ENCODE measurements at places on chromosomes 3 and 15.

DNA sequence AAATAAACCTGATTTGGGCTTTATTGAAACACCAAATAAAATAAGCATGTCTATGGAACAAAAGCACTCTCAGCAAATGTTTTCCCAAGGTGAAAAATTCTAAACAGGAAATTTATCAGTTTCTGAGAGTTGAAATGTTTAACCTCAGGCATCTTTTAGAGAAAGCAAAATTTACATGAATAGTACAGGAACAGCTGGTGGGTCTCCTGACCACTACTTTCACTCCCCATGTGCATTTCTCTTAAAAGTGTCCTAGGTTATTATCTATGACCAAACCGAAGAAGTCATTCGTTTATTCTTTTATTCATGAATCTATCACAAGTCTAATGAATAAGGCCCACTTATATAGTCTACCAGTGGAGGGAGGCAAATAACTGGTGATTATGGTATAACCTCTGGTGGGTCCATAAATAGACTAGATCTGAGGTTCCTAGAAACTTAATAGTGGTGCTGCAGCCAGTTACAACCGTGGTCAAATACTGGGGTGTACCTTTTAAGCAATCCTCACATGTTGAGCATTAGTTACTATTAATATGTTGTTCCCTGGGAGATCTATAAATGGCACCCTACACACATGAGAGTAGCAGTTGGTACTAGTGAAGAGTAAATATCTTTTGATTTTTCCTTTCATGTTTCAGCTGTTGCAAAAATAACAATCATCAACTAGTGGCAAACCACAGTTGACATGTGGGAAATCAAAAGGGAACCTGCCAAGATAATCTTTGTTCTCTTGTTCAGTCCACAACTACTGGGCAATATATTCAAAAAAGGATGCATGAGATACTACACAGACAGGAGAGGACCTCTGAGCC, 169.3 kb upstream of the STAC start:
- DNase-seq, result no peak

GRCh38 chr15:56732135-56732885, 999 bp downstream of the ZNF280D start:
- no peak for DNase-seq

- no peak for DNase-seq
Observed at GRCh38 chr3:86147119-86147518, 843.8 kb downstream of the VGLL3 start.

GRCh38 chr3:126487151-126487771, 11.6 kb upstream of the ZXDC start:
- no peak for DNase-seq

GRCh38 chr3:70726096-70726938, 413.9 kb upstream of the MDFIC2 start:
- DNase-seq, result no peak

GRCh38 chr3:170869645-170870593, at the start of gene RPL22L1:
TSS of gene RPL22L1 (minus strand) at chr3:170870195. CDS start at chr3:170870167, 28 bp downstream.
- DNase-seq, result peak; percentile 97

GRCh38 chr3:139122221-139122581, 77.5 kb upstream of the PRR23C start:
- DNase-seq, result no peak

GRCh38 chr15:26037369-26037768, 174.2 kb upstream of the ATP10A start:
- no peak for DNase-seq

DNA sequence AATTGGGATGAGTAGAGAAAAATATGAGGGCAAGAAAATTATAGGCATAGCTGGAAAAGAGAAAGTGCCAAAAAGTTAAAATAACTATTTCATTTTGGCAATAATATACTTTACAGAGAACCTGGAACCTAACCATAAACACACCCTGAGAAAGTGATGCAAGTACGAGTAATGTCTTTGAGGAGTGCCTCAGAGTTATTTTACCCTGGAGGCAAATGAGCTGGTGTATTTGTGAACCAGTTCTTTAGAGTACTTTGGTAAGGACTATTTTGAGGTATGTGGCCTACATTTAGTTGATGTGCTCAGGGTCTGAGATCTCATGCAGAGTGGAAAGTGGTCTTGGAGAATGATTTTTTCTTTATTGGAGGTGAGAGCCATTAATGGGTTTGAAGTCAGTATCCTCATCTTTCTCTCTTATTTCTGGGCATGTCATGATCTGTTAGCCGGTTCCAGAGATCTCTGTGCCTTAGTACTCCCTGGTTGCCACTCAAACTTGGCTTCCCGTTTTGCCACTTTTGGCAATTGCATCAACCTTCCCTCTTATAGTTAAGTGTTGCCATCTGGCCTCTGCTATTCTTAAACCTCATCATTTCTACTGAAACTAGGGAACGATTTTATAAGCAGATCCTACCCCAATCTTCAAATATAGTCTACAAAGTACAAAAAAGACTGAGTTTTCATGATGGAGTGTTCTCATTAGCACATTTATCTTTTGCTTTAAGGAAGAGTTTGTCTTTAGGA, 145.7 kb downstream of the EPHA6 start:
- DNase-seq, result no peak

DNA sequence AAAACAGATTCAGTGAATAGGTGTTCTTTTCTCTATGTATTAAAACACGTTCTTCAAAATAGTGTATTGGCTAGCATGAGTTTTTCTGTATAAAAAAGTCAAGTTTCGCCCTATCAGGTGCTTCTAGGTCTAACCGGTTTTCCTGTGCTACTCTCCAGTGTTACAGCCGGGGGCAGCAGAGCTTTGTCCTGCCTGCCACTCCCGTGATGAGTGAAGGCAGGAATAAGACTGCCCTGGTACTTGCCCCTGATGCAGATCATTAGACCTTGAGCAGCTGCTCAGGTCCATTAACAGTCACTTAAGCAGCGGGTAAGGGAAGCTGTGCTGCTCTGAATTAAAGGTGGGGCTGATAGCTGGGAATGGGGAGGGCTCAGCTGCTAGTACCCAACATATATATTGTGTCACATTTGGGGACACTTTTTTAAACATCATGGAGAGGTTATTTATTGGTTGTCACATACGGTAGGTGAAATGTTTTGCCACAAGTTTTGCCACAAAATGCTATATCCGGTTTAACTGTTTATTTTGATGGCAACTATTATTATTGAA, 1.3 kb upstream of the UNC13C start:
- no peak for DNase-seq

DNA sequence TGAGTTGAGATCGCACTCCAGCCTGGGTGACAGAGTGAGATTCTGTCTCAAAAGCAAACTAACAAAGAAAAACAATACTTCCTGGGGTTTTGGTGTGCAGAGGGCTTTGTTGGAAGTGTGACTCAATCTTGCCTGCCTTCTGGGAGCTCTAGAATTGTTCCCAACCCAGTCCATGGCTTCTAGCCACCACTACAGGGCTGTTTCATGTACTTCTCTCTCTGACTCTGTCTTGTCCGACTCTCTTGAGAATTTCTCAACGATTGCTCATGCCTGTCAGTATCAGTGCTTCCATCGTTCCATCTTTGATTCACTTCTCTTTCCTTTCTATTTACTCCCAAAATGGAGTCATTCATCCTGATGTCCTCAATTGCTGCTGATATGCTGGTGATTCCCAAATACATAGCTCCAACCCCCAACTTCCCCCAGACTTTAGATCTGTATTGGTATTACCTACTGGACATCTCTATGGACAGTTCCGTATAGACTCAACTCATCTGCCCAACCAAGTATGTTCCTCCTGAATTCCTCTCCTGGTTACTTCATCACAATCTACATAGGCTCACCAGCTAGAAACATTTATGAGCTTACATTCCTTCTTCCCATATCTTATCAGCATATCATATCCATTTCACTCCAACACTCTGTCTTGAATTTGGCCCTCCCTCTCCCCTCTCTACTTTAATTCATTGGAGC, 1.8 kb upstream of the AP2M1 start:
- DNase-seq, result no peak

DNA sequence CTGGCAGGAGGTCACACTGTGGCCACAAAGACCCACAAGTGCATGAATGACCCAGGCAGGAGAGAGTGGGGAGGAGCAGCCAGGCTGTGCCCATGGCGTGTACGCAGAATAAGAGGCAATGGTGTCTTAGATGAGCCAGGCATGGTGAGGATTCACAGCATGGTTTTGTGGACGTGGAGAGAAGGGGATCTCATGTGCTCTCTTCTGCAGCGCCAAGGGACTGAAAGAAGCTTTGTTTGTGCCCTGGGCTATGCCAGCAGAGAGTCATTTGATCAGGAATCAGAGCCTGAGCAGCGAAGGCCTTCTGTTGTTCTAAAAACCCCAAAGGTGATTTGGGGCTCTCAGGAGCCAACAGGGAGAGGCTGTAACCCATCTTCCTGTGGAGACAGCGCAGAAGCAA, 18.7 kb upstream of the RPP14 start:
- DNase-seq, result no peak

DNA sequence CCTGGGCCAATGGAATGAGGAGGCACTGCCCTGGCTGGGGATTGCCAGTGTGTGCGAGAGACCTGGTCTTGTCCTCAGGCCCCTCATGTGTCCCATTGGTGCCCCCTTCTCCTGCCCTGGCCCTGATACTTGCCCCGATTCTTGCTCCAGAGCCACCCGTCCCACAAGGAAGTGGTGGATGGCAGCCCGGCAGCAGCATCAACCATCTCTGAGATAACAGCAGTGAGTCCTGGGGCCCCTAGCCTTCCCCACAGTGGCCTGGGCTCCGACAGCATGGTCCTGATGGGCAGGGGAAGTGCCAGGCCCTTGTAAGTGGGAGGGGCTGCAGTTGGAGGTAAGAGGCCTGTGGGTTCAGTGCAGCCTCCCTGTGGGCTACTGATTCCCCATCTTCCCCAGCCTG, 15.4 kb downstream of the VILL start:
- DNase-seq, result no peak

GRCh38 chr3:10560060-10560861, 54.9 kb upstream of the ATP2B2 start:
- no peak for DNase-seq

GRCh38 chr15:62257996-62258521, 93.0 kb upstream of the C2CD4B start:
- DNase-seq, result no peak

DNA sequence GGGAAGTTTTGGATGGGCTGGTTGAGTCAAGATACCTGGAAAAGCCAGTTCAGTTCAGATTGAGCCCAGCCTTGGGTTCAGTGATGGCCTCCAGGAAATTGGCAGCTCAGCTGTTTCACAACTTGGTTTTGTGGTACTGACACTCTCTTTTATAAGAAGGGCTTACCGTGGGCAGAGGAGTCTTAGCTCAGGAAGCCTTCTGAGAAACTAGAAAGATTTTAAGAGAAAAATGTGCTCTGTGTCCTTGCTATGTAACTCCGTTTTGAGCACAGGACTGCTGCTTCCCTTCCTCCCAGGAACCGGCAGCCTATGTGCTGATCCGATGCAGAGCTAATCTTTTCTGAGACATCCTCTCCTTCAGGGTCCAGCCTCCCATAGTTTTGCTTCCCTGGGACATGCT, 46.6 kb upstream of the RASGRP1 start:
- no peak for DNase-seq

- no peak for DNase-seq
Observed at GRCh38 chr3:159945930-159946329, 42.7 kb upstream of the IL12A start.

DNA sequence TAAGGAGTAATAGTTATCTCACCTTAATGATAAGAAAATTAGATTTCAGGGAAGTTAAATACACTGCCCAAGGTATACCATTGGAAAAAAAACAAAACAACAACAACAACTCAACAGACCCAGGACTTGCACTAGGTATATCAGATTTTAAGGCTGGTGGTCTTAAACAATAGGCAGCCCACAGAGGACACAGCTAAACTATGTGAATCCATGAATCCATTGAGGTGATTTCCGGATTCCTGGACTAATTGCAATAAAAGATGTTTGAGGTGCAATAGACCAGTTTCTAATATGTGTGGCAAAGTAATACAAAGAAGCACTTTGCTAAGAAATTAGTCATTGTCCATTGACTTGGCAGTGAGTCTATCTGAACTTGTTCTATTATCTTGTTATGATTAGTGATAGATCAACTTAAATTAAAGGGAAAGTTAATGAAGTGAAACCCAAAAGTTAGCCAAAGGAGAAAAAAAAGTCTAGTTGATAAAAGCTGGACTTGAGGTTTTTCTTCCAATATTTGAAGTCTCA, 60.9 kb upstream of the MAGI1 start:
- DNase-seq, result no peak

GRCh38 chr15:39920510-39921273, 626 bp upstream of the GPR176 start:
- DNase-seq, result peak; percentile 70

DNA sequence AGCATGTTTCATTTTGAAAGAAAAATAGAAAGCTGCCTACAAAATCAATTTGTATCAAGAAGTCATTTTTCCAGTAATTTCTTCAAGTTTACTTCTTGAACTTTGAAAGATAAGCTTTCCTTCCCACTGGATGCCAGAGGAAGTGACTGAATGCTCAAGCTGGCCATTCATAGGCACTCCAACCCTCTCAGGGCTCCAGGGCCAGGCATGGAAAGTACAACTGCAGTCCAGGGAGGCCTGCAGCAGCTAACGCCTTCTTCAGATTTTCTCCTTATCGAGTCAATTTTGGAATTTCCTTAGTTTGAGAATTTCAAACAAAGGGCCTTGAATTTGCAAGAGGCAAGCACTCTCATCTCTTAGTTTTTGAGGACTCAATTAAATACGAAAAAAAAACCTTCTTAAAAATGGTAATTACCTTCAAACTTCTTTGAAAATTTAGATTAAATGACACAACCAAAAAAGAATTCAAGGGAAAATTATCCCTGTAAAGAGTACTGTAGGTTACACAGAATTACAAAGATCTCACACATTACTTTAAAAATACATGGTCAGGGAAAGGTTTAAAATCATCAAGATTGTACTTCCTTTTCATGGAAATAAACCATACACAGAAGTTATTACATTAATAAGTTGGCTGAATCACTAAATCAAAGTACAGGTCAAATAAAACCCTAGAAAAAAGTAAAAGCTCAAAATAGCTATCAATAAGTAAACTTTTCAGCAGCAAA, 2.5 kb downstream of the UBP1 start:
- no peak for DNase-seq

GRCh38 chr3:114319453-114319852, 25.6 kb downstream of the TIGIT start:
- no peak for DNase-seq

GRCh38 chr3:108106449-108106848, 15.6 kb upstream of the CD47 start:
- DNase-seq, result no peak
